ENCODE measurements at places on chromosomes 7 and 10. TPM values are rescaled to one million over a fixed set of nuclear protein-coding genes. Genes with fewer than 3 reads are reported as not detected.

ANKMY2 gene
- total RNA-seq, result 6.2 TPM

ERCC6 gene
- total RNA-seq, result 7.9 TPM

HTR5A gene
- total RNA-seq, result not detected

UCMA gene
- not detected for total RNA-seq

TDRD1 gene
- 0.49 TPM for total RNA-seq

SSMEM1 gene
- total RNA-seq, result not detected

SPAM1 gene
- total RNA-seq, result not detected

PON1 gene
- total RNA-seq, result not detected

GIMAP1 gene
- 4.0 TPM for total RNA-seq

UPK3BL2 gene
- not detected for total RNA-seq

ENTPD1 gene
- total RNA-seq, result 54.1 TPM

RPEL1 gene
- total RNA-seq, result not detected

JCAD gene
- total RNA-seq, result 99.1 TPM

GPR146 gene
- total RNA-seq, result 25.0 TPM

CCDC172 gene
- not detected for total RNA-seq

GFRA1 gene
- 2.6 TPM for total RNA-seq

AQP1 gene
- 477 TPM for total RNA-seq

SLF2 gene
- total RNA-seq, result 73.5 TPM

FLNC gene
- 126 TPM for total RNA-seq

USP54 gene
- total RNA-seq, result 73.7 TPM

CHST3 gene
- total RNA-seq, result 38.2 TPM

FRMD4A gene
- total RNA-seq, result 7.9 TPM

MMRN2 gene
- total RNA-seq, result 45.0 TPM

STK17A gene
- 25.2 TPM for total RNA-seq

LRRC18 gene
- 0.21 TPM for total RNA-seq

ANKRD2 gene
- 0.43 TPM for total RNA-seq

RNF148 gene
- 7.4 TPM for total RNA-seq

OPALIN gene
- not detected for total RNA-seq

HOGA1 gene
- total RNA-seq, result 1.2 TPM

GIMAP5 gene
- 103 TPM for total RNA-seq

TWNK gene
- 11.8 TPM for total RNA-seq

LIPJ gene
- 0.59 TPM for total RNA-seq

MKLN1 gene
- total RNA-seq, result 118 TPM

FANK1 gene
- total RNA-seq, result 6.8 TPM

HNRNPA2B1 gene
- 218 TPM for total RNA-seq

CHAT gene
- not detected for total RNA-seq

KIAA1217 gene
- 3.5 TPM for total RNA-seq

BZW2 gene
- 36.6 TPM for total RNA-seq

NXPH1 gene
- 0.28 TPM for total RNA-seq

GIMAP4 gene
- total RNA-seq, result 64.7 TPM

TWIST1 gene
- 8.5 TPM for total RNA-seq

BUB3 gene
- 57.2 TPM for total RNA-seq

GRID2IP gene
- total RNA-seq, result 0.49 TPM

NPC1L1 gene
- total RNA-seq, result not detected

STEAP4 gene
- total RNA-seq, result 57.4 TPM

ICA1 gene
- 24.1 TPM for total RNA-seq

PDGFA gene
- total RNA-seq, result 20.9 TPM

JMJD1C gene
- total RNA-seq, result 197 TPM

PNLIPRP2 gene
- not detected for total RNA-seq

SPDYE6 gene
- total RNA-seq, result not detected

All from uterus (tissue), 4 donors.